ENCODE measurements at places on chromosomes 12 and 14.

- no peak for DNase-seq
These were observed 48.4 kb downstream of the ATL1 start for GRCh38 chr14:50608302-50608851.

DNA sequence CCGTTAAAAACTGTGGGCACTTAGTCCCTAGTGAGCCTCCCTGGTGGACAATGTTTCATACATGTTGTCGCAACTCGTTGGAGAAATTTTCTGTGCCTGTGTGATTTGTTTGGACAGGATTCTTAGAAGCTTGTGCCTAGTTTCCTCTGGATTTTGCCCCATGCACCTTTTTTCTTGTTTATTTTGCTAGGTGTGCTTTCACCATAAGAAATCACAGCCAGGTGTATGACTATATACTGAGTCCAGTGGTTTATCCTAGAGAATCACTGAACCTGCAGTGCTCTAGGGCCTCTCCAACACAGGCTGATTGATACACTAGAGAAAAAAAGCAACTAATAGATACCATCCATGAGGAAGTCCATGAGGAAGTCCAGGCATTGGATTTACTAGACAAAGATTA, 33.1 kb upstream of the OASL start:
- DNase-seq: no peak

GRCh38 chr14:57943541-57943940, 77.6 kb upstream of the SLC35F4 start:
- no peak for DNase-seq

DNA sequence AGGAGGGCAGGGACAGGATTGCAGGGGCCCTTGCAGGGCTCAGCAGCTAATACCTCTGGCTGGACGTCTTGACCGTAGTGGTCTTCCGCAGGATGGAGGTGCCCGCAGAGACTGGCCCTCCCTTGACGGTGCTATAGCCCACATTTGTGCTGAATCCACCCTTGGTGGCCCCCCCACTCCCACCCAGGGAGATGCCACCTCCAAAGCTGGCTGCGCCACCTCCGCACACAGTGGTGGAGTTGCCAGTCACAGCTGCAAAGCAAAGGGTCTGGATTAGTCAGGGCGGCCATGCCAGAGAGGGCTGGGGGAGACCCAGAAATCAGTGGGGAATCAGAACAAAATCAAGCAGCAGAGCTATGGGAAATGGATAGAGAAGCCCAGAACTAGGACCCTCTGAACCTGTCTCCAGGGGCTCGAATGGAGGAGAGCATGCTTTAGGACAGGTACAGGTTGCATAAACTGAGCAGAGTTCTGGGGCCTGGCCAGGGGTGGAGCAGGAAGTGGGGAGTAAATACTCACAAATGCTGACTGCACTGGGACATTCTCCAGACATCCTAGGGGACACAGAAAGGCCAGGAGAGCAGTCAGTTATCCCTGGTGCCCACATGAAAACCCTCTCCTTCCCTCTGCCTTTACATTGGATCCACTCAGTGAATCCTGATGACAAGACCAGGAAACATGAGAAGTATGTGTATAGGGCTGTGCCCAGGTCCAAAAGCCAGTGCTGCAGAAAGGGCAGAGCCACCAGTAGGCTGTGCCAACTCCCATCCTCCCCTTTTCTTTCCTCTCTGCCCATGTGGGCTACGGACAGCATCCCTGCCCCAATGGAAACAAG, 8.1 kb upstream of the KRT4 start:
- DNase-seq: no peak
